GOT3 (cell line): ENCODE measurements at places on chromosomes 6 and 20.

- DNase-seq = no peak
Observed at GRCh38 chr6:90229331-90230010, 67.2 kb downstream of the BACH2 start.

DNA sequence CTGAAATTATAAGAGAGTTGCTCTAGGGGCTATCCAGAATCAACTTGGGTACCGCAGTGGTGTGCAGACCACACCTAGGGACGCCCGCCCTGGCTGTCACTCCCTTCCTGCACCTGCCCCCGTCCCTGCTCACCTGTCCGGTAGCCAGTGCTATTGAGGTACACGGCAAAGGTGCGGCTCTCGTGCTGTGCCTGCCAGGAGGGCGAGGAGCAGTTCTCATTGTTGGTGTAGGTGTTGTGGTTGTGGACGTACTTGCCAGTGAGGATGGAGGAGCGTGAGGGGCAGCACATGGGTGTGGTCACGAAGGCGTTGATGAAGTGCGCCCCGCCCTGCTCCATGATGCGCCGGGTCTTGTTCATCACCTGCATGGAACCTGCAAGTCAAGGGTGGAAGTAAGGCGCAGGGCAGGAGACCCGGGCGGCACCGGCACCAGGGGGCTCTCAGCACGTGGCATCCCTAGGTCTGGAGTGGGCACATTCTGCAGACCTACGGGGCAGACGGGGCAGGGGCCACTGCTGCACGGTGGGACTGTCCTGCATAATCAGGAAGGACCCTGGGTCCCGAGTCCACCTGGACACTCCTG lies 48.6 kb downstream of the SULF2 start:
- DNase-seq = no peak

DNA sequence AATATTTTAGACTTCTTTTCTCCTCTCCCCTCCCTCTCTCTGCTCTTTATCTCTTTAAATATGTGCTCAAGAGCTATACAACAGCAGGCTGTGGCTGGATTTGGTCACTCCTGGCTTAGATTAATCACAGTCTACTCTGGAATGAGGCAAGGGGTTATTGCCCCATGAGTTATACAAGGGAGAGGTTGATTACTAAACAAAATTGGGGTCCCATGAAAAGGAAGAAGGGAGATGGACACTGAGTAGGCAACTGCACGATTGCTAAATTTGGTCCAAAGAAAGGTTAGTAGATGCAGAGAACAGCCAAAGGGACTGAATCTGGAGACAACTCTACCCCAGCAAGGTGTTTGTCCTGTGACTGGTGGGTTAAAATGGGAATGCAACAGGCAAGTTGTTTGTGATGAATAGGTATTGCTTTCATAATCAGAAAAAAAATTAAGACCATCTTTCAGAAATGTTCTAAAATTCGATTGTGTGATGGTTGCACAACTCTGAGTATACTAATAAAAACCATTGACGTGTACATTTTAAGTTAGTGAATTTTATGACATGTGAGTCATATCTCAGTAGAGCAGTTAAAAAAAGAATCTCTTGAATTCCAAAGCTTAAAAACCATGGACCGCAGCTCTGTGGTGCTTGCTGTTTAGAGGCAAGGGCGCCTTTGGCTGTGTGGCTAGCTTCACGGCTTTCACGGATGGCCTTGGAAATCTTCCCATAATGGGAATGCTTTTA lies 57.1 kb downstream of the KIZ start:
- DNase-seq = no peak

DNA sequence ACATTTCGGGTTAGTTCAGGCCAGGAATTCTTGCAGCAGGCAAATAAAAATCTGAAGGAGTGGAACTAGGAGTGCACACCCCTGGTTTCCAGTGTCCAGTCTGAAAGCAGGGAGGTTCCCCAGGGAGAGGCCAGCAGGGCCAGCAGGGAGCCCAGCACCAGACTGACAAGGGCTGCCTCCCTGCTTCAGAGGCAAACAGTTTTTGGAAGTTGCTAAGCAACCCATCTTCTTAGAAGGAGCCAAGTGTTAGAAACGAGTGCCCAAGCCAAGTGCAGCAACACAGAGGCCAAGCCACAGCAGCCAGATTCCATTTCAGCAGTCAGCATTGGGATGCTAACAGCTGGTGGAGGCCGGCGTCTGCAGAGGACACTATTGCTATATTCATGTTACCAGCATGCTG lies 179.1 kb downstream of the SYNDIG1 start:
- DNase-seq = no peak

DNA sequence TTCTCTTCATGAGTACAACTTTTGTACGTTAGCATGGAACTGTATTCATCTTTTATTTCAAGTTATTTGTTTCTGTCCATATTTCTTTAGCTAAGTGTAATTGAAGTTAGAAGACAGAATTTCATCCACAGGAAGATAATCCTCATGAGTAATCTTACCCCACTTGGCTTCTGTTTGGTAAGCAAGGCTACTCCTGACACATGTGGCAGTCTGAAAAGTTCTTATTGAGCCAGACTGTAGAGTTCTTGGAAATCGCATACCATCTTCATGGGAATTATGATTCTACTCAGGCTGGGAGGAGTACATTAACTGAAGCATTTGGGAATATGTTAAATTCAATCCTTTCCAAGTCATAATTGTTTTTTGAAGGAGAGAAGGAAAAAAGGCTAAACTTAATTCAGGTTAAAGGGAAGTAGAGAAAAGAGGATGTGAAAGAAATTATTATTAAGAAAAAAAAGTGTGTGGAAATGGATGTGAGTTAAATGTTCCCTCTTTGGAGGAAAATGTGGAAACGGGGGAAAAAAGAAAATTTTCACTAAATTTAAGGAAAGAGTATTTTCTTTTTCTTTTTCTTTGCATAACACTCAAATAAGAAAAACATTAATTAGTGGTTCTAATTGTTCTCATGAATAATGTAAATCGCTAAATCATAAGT lies 41.5 kb upstream of the TENT5A start:
- no peak for DNase-seq

- DNase-seq = no peak
Observed at GRCh38 chr20:5448449-5449118, 131.8 kb upstream of the PROKR2 start.

- DNase-seq = no peak
Observed at GRCh38 chr20:47221036-47221625, 135.4 kb downstream of the ZMYND8 start.

DNA sequence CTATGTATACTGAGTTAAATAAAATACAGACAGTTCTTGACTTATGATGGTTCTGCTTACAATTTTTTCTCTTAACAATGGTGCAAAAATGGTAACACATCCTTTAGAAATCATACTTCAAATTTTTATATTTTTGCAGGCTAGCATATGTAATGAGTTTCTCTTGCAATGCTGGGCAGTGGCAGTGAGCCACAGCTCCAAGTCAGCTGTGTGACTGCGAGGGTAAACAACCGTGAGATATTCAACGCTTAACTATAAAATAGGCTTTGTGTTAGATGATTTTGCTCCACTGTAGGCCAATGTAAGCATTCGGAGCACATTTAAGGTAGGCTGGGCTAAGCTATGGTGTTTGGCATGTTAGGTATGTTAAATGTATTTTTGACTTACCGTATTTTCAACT lies 136.1 kb downstream of the PLCB4 start:
- DNase-seq = no peak

GRCh38 chr6:65285275-65285674 lies 421.8 kb downstream of the EYS start:
- DNase-seq = no peak

- DNase-seq = no peak
Observed at GRCh38 chr6:13147376-13147775, 181.0 kb downstream of the TBC1D7 start.

DNA sequence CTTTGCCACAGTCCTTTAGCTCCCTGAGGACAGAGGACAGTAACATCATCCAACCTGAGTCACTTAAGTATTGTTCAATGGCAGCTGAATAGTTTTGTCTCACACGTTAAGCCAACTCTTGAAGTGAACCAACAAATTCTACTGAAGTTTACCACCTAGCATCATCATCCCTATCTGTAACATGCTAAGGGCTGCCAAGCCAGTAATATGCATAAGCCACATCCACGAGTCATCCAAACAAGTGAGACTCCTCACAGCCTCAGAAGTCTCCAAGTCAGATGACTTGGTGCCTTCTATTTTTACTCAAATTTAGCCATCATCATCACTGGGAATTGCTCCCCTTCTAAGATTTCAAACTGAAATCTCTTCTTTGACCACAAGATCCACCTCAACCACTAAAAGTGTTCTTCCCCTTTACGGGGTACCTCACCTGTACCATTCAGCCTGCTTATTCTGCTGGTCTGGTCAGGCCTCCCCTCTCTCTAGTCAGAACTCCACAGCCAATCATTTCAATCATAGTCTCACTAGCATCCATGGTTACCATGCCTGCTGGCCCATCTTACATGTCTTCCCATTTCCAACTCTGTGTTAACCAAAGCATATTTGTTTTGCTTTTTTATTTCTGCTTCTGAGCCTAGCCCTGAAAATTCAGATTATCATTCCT lies 73.7 kb downstream of the DTNBP1 start:
- no peak for DNase-seq

DNA sequence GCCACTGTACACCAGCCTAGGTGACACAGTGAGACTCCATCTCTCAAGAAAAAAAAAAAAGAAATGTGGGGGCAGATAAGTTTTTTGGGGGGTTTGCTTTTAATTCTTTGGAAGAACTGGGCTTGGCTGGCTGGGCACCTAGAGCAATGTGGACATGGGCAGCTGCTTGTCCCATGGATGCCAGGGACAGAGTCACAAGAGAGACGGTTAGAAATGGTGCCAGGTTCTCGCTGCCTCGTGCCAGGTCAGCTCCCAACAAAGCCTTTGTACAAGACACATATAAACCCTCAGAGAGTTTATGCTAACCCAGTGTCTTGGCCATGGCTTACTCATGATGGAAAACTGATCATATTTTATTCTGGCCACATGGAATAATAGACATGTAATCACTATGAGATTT lies 76.2 kb upstream of the ESR1 start:
- DNase-seq = no peak

- DNase-seq = no peak
Observed at GRCh38 chr6:159557031-159557430, 136.0 kb downstream of the SOD2 start.

- no peak for DNase-seq
Observed at GRCh38 chr6:84078335-84078734, 44.8 kb downstream of the MRAP2 start.

- DNase-seq = no peak
Observed at GRCh38 chr6:137740967-137741761, 125.9 kb upstream of the TNFAIP3 start.

DNA sequence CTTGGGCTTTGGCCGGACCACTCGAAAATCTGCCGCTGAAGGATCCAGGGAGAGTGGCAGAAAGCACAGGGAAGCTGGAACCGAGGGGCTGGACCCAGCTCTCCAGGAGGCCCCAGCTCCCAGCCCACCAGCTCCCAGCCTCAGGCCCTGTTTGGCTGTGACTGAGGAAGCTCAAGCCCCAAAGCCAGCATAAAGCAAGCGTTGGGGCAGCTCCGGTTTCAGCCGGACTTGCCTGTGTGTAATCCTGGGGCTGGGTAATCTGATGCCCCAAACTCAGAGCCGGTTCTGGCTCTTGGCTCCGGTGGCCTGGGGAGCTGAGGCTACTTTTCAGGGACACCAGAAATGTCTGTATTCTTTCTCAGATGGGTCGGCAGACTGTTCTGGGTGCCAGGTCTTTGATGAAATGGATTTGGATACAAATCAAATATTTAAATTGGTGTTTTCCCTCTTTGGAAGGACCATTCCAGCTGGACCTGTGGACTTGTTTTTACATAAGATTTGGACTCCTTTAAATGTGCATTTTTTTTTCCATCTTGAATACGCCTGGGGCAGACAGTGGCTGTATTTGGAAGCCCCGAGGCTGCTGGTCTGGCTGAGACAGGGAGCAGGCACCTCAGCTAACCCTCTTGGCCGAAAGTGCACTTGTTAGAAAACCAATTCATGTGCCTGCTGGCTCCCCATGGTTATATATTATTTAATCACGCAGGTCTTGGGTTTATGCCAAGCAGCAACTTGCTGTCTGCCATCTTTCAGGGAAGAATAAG lies 29.7 kb downstream of the RPP40 start:
- DNase-seq = no peak

DNA sequence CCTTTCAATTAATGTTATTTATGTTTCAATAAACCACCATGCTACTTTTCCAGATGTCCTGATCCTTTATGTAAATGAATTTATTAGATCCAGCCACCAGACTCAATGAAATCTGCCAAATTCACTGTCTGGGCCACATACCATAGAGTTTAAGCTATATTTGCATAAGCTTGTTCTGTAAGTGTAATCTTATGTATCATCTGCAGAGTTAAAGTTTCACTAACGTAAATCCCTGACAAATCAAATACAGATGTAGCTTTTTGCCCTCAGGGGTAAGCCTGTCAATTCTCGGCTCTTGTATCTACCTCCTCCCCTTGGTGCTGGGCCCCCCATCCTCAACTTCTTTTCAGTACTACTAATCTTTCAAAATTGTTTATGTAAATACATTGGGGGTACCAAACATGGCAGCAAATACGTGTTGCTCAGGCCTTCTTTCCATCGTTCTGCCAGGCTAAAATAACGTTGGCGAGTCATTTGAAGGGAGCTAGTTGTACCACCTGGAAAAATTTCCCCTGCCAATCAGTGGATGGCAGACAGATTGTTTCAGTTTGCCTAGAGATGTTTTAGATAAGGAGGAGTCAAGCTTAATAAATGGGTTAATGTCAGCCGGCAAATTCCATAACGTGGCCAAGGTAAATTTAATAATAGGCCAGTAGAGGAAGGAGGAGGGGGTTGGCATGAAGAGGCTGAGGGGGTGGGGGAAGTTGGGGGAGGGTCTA lies 79.6 kb downstream of the RPS12 start:
- DNase-seq = no peak

DNA sequence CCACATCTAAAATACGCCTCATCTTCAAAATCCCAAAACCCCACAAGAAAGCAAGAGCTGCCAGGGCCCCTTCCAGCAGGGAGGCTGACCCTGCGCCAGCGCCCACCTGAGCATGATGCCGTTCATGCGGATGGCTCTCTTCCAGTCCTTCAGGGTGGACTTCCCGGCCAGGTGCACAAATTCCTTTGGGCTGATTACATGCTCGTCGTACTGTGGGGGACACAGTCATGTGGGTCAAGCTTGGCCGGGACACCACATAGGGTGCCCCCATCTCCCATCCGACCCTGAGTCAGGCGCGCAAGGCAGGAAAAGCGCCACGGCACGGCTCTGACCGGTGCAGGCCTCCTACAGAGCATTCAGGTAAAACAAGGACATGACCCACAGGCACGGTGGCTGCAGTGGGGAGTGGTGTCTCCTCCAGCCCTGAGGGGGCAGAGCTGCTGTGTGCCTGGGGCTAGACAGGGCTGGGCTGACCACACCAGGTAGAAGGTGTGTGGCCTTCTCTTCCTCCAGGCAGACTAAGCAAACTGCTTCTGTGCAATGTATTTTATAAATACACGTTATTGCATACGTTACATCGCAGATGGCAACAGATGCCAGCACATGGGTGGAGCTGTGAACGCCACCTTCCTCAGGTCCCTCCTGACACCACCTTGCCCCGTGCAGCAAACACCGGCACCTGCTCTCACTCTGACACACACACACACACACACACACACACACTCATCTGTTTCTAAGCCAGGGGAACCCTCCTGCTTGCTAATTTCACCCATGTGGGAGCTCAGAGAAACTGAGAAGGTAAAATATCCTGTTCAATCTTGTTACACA lies 23.8 kb upstream of the HELZ2 start:
- no peak for DNase-seq

- no peak for DNase-seq
Observed at GRCh38 chr20:53077373-53078205, 105.4 kb downstream of the TSHZ2 start.
